ENCODE measurements at places on chromosomes 2 and 18. TPM values are rescaled to one million over a fixed set of nuclear protein-coding genes. Genes with fewer than 3 reads are reported as not detected.

GRCh38 chr2:139790807-139791752 is 1010.9 kb upstream of the NXPH2 start:
- no peak for DNase-seq

DNA sequence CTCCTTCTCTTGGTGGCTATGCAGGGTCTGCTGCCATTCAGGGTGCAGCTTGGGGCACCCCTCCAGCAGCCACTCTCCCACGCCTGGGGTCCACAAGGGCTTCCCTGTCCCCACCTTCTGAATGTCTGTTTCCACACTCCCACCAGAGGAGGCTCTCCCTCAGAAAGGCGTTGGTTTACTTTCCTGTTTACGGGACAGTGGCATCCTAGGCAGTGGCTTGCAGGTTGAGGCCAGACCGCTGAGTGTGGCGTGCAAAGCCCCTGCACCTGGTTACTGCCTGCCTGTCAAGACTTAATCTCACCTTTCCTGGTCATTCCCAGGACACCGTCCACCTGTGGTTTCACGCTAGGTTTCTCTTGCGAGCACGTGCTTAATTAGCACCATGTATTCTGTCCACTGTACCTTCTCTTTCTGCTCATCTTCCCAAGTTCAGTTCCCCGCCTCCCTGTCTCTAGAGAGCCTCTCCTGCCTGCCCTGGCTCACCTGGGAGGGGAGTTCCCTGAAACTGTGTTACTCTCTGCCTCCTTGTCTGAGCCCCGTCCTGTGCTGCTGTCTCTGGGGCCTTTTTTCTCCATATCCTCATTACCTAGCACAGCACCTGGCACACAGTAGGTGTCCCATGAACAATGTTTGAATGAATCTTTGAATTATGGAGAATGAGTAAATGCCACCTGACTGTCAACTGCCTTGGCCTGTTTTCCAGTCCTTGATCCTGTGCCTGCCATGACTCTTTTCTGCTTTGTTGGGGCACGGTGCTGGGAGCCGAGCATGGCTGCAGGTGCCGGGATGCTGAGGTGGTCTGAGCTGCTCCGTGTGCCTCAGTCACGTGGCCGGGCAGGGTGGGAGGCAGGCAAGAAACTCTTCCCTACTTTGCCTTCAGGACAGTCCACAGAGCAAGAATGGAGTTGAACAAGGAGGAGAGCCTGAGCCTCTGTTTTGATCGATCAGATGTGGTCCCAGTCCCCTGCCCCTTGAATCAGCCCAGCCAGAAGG is 56.4 kb downstream of the ARHGEF4 start:
- DNase-seq = no peak

The RAD51AP2 gene
- total RNA-seq = not detected

- DNase-seq = peak; percentile 38
Observed at GRCh38 chr2:235573331-235574221, 79.7 kb downstream of the AGAP1 start.

DNA sequence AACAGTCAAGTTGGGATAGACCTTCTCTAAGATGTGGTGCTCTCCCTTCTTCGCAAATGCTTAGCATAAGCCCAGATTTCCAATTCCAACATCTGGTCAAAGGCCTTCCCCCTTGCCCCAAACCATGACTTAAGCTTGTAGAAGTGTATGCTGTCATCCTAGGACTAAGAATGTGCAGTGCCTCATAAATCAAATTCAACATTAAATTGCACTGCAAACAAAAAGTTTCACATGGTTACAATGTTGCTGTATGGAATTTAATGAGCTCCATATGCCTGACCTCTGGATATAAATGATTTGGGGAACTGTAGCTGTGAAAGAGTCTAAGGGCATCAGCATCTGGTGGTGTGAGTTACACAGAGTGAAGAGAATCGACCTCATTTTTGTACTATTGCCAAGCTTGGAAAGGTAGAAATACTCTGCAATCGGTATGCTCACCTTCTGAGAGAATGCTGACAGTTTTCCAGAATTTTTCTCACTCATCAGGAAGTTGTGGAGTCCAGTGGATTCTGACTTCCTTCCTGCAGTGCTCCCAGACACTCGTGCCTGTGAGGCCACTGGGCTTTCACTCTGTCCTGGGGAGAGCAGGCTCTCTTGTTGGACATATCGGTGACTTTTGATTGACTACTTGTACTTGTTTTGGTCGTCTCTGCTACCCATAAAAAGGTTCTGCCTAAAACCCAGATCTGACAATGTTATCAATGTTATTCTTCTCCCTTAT is 40.6 kb downstream of the FASTKD2 start:
- DNase-seq = peak; percentile 36

The CYP27C1 gene
- total RNA-seq = under 0.01 TPM

DNA sequence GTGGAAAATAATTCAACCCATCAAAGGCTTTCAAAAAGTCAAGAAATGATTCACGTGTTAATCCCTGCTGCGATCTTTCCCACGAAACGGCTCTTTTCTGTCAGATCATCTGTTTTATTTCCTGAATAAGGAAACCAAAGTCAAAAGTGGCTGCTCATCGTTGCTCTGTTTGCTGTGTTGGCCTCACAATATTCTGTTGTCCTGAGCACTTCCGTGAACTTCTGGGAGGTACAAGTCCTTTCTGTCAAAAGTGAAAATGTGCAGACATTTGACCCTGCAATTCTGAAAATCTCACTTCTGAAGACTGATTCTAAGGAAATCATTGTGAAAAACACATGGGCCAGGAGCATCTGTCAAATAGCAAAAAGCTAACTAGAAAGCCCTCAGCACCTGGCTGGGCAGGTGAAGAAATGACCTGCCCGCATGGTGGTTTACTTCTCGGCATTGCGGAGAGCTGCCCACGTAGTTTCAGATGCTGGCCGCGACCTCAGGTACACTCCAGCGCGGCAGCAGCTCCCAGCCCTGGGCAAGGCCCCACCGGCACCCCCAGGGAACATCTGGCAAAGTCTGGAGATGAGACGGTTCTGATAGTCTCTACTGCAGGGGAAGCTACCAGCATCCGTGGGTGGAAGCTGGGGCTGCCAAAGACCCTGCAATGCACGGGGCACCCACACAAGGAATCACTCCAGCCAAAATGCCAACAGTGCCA is 31.9 kb upstream of the GPC1 start:
- no peak for DNase-seq

- DNase-seq = peak; percentile 63
Observed at GRCh38 chr18:35634323-35634722, 52.8 kb downstream of the GALNT1 start.

The GALNT3 gene
- total RNA-seq = under 0.01 TPM

The UGT1A8 gene
- not detected for total RNA-seq

The ETAA1 gene
- 7.7 TPM for total RNA-seq

The UGT1A10 gene
- not detected for total RNA-seq

The BOLL gene
- not detected for total RNA-seq
